ENCODE measurements at places on chromosomes 2 and 18. TPM values are rescaled to one million over a fixed set of nuclear protein-coding genes. Genes with fewer than 3 reads are reported as not detected.

The CPLX4 gene
- total RNA-seq, result not detected

DNA sequence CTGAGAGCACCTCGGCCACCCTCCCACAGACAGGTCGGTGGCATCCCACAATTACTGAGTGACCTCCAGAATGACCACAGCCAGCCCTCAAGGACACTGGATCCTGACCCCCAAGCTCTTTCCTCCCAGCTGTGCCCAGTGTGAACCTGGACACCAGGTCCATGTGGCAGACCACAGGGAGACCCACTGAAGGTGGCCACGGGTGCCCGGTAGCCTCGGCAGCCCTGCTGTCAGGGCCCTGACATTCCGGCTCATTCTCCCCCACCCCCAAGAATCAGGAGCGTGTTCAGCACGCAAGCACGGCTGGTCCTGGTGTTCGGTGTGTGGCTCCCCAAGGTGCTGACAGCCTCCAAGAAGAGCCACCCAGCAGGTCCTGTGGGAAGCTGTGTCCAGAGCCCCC lies 32.8 kb downstream of the AQP12A start:
- H3K4me3 ChIP-seq, result no peak overlapping the region
- DNase-seq, result no peak
- no peaks in the 10 kb centered on the region for H3K36me3 ChIP-seq
- H3K4me1 ChIP-seq, result no peaks in the 10 kb centered on the region
- no peak overlapping the region for H3K27ac ChIP-seq

DNA sequence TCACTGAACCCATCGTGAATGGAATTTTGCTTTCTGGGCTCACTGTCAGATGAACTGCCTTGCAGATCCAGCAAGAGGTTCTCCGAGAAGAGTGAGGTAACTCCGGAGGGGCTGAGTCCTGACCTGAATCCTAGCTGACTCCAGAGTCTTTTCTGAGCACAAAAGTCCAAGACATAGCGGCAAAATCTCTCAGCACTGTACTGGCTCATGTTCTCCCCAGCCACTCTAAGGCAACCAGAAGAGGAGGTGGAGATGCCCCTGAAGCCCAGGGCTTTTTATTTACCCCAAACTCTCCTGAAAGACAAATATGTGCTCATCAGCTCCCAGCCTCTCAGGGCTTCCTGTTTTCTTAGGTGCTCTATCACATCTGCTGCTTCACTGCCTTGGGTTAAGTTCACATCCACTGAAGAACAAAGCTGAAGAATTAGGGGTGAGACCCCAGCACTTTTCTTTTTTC lies 221.8 kb downstream of the MREG start:
- H3K27me3 ChIP-seq, result no peaks in the 10 kb centered on the region
- DNase-seq, result no peak
- H3K4me3 ChIP-seq, result no peak overlapping the region
- H3K36me3 ChIP-seq, result no peaks in the 10 kb centered on the region
- H3K4me1 ChIP-seq, result peaks cover 11% of the 10 kb centered on the region
- H3K27ac ChIP-seq, result no peak overlapping the region

- no peak for DNase-seq
- H3K27ac ChIP-seq, result no peak overlapping the region
- no peaks in the 10 kb centered on the region for H3K4me1 ChIP-seq
- H3K27me3 ChIP-seq, result no peaks in the 10 kb centered on the region
- no peaks in the 10 kb centered on the region for H3K36me3 ChIP-seq
Observed at GRCh38 chr2:162337868-162338267, 6.1 kb upstream of the GCA start.

- no peak for DNase-seq
- H3K36me3 ChIP-seq, result no peaks in the 10 kb centered on the region
- no peaks in the 10 kb centered on the region for H3K4me1 ChIP-seq
- no peak overlapping the region for H3K27ac ChIP-seq
Observed at GRCh38 chr2:198715302-198715835, 742.4 kb downstream of the SATB2 start.
